ENCODE measurements at places on chromosomes 2 and 18.

- DNase-seq, result no peak
Measured at GRCh38 chr18:23585007-23585871, 1.1 kb downstream of the NPC1 start.

DNA sequence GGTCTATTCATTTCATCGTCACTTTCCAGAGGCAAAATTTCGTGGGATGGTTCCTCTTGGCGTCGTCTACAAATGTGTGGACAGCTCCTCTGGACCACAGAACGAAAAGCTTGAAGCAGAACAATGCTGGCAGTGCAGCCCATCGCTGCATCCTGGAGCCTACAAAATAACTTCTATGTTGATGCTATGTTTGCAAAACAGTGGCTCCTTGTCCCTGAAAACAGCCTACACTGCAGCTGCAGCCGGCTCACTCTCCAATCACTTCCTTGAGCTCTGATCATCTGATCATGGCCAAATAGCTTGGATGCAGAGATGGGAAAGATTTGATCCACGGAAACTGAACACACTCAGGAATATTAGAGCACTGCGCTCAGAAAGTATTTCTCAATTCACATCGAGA, 60.0 kb downstream of the DOCK10 start:
- no peak for DNase-seq

DNA sequence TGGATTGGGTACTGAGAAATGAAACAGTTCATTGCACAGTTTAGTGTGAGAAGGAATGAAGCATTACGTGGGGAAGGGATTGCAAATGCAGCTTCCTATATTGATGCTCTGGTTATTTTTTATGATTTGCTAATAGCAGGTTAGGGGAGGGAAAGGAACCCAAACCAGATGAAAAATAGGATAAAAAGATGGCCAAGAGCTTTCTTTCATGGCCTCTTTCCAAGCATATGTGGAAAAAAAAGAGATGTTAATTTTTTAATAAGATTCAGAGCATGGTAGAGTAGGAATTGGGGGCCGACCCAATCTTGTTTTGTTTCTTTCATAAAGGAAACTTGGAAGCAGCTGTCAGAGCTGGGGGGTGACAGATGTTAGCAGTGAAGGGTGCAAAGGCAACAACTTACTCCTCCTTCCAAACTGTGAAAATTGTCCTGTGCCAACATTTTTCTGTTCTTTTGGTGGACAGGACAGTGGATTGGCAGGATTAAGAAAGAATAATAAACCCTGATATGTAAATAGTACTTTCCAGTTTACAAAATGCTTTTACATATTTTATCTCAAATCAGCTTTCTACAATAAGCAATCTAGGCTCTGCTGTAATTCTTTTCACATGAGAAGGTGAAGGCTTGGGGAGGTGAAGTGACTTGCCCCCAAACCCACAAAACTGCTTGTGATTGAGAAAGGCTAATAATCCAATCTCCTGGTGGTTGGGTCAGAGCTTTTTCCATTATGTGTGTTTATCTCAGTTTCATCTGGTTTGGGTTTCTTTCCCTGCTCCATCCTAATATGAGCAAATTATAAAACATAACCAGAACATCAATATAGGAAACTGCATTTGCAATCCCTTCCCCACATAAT, 270.1 kb downstream of the ETAA1 start:
- DNase-seq, result no peak

GRCh38 chr18:35239314-35239713, 1.5 kb upstream of the ZNF397 start:
- no peak for DNase-seq

GRCh38 chr2:191610756-191611155, 67.2 kb upstream of the NABP1 start:
- DNase-seq, result no peak

- DNase-seq, result no peak
Measured at GRCh38 chr2:16635791-16636699, 29.6 kb downstream of the CYRIA start.

DNA sequence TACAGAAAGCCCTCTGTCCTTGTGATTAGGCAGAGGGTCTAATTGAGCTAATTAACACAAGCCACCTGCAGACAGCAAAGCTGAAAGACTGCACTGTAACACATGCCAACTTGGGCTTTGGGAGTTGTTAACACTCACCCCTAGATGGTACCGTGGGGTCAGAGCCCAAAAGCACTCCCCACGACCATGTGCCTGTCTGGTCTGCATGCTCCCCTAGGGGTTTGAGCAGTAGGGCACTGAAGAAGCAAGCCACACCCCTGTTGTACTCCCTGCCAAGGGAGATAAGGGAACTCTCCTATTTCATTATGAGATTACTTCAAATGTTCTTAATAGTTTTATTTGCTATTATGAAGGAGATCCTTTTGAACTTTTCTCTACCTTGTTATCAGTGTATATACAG, 560.1 kb upstream of the FSHR start:
- DNase-seq, result no peak

- DNase-seq, result no peak
Measured at GRCh38 chr2:68465081-68465916, 1.8 kb downstream of the FBXO48 start.

DNA sequence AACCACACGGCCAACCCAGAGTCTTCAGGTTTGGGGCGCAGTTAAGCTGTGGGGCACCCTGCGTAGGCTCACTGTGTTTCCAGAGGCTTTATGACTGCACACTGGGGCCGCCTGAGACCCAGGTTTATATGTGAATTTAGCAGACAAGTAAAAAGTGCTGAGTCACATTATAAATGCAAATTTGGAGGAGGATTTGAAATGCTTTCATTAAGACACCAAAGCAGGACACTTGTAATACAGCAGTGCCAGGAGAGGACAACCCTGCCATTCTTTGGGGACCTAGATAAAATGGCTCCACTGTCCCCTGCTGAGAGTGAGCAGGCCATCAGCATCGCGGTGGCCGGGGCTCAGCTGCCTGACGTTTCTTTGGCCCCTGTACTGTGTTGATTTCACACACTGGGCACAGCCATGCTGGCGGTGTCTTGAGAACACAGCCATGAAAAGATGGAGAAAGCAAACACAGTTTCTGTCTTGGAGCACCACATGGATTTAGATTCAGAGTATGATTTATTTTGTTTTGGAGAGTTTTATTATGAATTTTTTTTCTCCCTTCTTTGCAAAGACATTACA, 10.2 kb downstream of the ACKR3 start:
- no peak for DNase-seq

Data from NCI-H1930 (cell line).